ENCODE measurements at places on chromosomes 2 and 18. TPM values are rescaled to one million over a fixed set of nuclear protein-coding genes. Genes with fewer than 3 reads are reported as not detected.

DNA sequence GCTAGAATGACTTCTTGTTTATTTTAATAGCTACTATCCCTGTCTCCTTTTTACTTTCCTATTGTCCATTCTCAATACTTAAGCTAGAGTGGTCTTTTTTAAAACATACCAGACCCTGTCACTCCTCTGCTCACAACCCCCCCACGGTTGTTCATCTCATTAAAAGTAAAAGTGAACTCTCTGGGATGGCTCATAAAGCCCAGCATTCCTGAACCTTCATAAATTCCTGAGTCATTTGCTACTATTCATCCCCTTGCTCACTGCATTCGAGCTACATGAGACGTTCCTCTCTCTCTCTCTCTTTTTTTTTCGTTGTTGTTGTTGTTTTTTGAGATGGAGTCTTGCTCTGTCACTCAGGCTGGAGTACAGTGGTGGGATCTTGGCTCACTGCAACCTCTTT lies 148.7 kb upstream of the DSEL start:
- DNase-seq, result no peak

- peak; percentile 17 for DNase-seq
Observed at GRCh38 chr2:169637620-169638019, 53.5 kb downstream of the PPIG start.

Gene CCBE1
- 10.7 TPM for polyA plus RNA-seq

Gene HOXD11
- polyA plus RNA-seq, result not detected

Gene ASB18
- 12.9 TPM for polyA plus RNA-seq

GRCh38 chr2:223765221-223765785 lies 72.1 kb downstream of the AP1S3 start:
- no peak for DNase-seq

DNA sequence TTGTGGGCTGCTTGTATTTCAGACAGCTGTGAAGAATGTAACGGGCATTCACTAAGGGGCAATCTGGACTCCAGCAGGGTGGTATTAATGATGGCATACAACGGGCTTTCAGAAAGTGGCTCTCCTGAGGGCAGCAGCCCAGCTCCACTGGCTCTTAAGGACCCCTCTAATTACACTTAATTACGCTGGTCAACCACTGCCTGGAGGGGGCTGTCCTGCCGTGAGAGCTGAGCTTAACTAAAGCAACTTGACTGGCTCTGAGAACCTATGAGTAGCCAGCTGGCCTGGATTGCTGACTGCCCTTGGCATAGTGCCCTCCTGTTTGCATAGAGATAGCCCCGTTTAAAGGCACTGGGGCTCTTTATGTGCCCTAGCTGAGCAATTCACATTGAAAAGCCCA lies 3.8 kb downstream of the LIPG start:
- no peak for DNase-seq

Gene MC4R
- 0.20 TPM for polyA plus RNA-seq

DNA sequence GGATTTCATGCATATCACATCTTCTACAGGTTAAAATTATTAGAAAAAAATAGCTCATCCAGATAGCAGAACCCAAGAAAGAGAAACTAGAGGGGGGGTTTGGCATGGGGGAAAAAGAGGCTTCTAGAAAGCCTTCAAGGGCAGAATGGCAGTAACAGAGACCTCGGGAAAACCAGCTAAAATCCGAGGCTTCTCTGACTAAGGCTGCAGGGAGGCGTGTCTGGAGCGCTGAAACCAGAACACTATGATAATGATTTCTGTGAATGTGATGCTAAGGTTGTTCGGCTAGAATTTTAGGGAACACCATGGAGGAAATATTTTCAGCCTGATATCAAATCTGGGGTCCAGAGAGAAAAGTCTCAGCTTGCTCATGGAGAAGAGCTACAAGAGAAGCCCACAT lies 73.0 kb downstream of the ATP8B1 start:
- no peak for DNase-seq

- DNase-seq, result no peak
Observed at GRCh38 chr2:148906124-148906523, 31.1 kb downstream of the KIF5C start.

GRCh38 chr2:18833941-18834340 lies 244.6 kb upstream of the NT5C1B start:
- DNase-seq, result no peak

DNA sequence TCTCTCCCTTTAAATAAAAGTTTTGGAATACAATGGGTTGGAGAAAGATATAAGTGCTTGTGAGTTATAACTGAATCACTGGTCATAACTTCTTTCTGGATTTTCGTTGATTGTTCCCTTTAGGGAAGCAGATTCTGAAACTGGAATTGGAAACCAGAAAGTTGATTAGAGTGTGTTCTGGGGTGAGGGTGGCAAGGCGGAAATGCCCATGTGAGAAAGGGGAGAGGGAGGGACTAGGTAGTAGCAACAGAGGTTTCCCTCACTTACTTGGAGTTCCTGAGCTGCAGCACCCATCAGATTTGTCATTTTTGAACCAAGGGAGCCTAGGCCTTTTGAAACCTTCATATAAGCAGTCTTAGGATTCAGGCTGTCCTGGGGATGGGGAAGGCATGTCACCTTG lies 453.4 kb downstream of the KCNJ3 start:
- no peak for DNase-seq

Gene PJVK
- 3.6 TPM for polyA plus RNA-seq

Gene ZBTB7C
- polyA plus RNA-seq, result 4.6 TPM

All from muscle of back (tissue), 13 donors.